ENCODE measurements at places on chromosomes 7 and 10.

GRCh38 chr10:78470267-78471103 is 436.8 kb downstream of the RPS24 start:
- DNase-seq: no peak

DNA sequence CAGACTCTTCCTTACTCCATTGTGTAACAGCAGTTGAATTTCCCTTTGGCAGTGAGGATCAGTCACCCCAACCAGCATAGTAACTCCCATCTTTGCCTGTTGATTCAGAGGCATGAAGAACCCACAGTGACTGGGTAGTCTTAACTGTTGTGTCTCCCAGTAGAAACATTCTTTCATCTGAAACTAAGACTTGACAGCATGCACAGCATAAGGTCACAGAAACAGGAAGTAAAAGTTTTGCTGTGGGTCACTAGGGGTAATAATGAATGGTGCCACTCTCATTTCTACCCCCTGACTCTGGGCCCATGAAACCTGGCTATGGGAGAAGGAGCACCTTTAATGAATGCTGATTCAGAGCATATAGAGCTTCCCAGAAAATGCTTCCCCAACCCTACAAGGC is 8.3 kb upstream of the FRMPD2 start:
- no peak for DNase-seq

DNA sequence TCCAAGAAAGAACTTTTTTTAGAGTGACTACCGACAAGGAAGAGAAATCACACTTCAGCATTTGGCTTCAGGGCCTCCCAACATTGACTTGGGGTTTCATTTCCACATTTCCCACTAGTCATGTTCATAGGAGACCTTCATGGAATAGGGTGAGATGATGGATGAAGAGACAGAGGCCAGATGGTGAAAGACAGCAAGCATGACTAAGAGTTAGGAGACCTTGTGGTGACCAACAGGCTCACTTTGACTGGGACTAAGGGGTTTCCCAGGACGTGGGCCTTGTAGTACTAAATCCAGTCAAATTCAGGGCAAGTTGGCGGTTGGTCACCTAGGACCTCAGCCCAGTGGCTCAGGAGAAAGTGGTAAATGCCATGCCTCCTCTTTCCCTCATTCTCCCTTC is 3.0 kb upstream of the GIMAP5 start:
- DNase-seq: no peak

GRCh38 chr7:117076426-117076943 is 123.2 kb downstream of the ST7 start:
- no peak for DNase-seq

DNA sequence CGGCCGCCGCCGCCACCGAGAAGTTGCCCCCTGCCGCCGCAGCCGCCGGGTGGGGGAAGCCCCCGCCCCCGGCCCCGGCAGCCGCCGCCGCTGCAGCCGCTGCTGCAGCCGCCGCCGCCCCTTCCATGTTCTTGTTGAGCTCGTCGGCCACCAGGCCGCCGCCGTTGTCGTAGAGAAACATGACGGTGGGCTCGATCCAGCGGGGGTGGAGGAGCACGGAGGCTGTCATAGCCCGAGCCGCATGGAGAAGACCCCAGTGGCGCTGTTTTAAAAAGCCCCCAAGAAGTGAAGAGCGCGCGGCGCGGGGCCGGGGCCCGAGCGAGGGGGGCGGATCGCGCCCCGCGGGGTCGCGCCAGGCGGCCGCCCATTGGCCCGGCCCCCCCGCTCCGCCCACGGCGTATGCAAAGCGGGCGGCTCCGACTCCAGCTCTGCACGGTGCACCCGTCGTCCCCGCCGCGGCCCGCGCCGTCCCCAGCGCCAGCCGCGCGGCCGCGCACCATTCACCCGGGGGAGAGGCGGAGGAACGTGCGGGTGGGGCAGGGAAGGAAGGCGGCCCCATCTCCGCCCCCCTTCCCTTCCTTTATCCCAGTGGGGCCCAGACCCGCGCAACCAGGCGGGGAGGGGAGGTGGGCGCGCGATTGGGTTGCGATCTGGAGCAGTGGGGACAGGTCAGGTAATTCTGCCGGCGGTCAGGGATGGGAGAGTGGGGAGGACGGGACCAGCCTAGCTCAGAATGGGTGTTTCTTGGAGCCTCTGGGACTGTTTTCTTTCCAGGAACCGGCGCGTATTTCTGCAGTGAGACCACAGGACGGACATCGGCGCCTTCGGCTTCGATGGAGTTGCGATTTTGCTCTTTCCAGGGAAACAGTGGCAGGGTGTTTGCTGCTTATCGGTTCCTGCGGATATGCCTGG is at the start of gene HOXA13:
TSS of gene HOXA13 (minus strand) at position 243 of the 912 bp plus-strand sequence. CDS start at position 229, 14 bp downstream.
- no peak for DNase-seq

DNA sequence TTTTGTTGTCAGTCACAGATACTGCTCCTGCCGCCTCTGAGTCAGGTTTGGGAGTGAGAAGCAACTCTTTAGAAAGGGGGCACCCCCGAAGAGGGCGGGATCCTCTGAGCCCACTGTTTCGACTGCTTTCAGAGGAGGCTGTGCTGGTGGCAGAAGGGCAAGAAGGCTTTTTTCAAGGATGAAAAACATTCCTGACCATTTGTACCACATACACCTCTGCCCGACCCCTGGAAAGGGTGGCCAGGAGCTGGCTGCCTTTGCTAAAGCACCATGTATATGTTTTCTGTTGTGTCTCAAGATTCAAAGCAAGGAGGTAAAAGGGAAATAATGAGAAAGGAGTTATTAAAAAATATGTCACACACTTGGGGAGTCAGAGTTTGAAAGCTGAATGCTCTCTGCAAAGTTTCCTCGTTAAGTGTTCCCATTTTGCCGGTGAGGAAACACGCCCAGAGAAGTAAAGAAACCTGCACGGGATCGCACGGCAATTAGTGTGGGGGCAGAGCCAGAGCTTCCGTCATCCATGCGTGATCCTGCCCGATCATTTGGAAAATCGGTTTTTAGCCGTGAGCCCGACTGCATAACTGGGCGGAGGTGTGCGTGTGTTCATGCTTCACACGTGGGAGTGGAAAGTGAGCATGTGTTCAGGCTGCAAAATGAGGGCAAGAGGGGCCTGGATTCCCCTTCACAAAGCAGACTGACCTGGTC is 163.2 kb downstream of the ADAM12 start:
- no peak for DNase-seq

DNA sequence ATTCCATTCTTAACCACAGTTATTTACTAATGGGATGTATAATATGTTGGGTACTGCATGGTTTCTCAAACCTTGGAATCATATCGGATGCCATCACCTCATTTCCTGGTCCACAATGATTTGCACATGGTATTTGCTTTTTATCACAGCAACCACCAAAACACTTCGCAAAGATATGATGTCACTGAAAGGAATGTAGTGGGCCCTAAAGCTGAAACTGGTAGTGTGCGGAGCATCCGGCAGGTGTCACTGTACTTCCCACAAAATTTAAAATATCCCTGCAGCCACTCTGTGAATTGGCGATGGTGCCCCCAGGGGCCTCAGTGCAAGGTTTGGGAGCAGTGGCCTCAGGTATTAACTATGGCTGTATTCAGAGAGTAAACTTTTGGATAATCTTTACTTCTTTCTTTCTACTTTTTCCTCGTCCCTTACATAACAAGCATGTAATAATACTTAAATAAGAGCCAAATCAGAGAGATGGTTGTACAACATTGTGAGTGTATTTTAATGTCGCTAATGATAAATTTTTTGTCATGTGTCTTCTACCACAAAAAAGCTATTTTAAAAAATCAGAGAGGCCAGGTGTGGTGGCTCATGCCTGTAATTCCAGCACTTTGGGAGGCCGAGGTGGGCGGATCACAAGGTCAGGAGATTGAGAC is 66.2 kb downstream of the FAM241B start:
- no peak for DNase-seq

GRCh38 chr7:32564542-32564941 is 69.3 kb downstream of the AVL9 start:
- no peak for DNase-seq

- DNase-seq: no peak
Measured at GRCh38 chr10:70551466-70551865, 51.1 kb downstream of the PRF1 start.

DNA sequence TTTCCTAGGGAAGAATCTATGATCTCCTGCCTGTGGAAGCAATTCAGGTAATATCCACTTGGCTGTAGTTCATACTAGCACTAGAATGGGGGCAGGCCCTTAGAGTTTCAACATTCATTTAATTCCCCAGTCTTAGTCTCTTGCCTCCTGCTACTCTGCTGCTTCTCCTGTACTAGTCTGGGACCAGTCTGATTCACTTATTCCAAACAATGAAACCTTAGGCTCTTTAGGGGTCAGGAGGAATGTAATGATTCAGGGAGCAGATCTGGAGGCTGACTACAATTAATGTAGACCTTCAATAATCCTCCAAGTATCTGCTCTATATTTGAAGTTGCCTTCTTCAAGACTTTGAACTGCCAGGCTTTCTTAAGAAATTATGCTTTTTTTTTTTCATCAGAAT is 101.8 kb downstream of the GNAT3 start:
- no peak for DNase-seq

DNA sequence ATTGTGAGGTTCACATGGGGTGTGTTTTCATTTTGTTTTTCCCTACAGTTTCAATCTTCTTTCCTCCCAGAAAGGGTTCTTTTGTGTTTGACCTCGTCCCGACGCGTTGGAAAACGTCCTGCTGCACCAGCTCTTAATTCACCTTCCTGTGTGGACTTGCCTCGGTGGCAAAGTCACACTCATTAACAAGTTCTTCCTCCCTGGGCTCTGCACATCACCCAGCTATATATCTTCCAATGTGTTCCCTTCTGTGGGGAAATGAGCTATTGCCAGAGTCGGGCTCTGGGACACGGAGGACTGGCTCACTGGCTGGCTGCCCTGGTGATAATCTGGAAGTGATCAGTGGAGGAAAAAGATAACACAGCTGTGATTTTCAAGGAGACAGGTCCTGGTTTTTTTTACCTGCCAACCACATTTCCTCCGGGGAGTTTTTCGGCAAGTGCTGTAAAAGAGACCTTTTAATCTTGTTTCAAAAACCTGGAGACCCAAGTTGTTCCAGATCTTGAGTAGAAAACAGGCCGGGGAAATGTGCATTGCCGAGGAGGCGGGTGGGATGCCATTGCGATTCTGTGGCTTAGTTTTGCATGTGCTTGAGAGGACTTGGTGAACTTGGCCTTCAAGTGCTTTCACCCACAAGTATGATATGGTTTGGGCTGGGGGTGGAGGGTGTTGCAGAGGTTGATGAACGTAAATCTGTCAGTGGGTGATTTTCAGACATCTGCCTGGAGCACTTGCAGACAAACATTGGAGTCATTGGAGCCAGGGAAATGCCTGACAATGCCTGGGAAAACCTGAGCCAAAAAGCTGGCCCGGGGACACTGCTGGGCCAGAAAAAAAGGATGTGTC is 96.5 kb upstream of the CREB5 start:
- DNase-seq: no peak

GRCh38 chr10:121680879-121681655 is 82.8 kb upstream of the FGFR2 start:
- no peak for DNase-seq

All from stimulated activated naive CD4-positive, alpha-beta T cell (primary cell).